NCI-H1417 treated with DMSO at 0.1 percent for 48 hours (cell line): ENCODE measurements at places on chromosomes 6 and 20.
A peak's percentile ranks its signal among the peaks of the same experiment; 100 is the strongest.

DNA sequence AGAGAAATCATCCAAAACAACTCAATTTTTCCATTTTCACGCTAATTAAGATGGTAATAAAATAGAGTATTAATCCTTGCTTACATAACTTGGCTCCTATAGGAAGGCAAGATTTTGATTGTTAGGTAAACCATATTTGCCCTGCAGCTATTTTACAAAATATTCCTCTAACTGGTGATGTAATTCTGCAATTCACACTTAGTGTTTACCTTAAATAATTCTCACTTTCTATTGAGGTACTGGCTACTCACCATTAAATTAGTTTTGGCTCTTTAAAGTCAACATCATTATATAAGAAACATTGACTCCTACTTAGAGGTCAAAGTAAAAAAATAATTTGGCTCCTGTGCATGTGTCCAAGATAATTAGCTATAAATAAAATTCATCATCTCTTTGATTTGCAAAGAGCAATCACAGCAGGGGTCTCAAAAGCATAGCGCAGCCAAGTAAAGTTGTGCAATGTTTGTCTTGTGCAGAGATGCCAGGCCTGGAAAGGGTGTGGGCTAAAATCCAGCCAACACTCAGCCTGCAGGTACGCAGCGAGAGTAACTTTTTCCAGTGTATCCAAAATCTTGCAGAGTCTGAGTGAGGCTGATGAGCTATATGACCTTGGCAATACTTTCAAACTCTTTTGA, 501.2 kb downstream of the MMUT start:
- peak; percentile 72 for DNase-seq

GRCh38 chr20:62711703-62712101, 3.1 kb downstream of the NTSR1 start:
- DNase-seq: peak; percentile 55

DNA sequence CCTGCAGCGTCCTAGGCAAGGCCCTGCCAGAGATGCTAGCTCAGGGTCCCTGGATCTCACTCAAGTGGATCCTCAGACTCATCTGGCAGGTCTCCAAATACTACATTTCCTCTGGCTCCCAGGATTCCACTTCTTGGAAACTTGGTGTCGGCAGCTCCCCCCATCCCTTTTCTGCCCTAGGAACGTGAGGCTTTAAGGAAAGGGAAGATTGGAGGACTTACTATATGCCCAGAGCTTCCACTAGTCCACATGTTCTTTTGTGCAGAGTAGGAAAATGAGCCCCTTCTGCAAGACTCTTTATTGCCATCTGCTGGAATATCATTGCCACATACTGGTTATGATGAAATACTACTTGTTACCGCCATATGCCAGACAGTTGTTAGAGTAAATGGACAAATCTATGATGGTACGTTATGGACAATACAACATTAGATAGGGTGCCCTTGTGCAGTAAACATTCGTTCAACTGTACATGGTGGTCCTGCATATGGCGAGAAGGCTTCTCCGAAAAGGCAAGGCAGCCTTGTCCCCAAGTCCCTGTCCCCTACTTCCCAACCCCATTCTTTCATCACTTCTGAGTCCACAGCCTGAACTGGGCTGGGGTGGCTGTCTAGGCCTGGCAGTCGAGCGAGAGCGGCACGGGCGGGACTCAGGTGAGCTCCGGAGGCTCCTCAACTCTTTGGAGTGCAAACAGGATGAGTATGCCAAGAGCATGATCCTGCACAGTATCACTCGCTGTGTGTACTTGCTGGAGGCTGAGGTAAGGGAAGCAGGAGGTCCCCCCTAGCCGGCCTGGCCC, 780 bp downstream of the ARMC12 start:
- DNase-seq: peak; percentile 60

DNA sequence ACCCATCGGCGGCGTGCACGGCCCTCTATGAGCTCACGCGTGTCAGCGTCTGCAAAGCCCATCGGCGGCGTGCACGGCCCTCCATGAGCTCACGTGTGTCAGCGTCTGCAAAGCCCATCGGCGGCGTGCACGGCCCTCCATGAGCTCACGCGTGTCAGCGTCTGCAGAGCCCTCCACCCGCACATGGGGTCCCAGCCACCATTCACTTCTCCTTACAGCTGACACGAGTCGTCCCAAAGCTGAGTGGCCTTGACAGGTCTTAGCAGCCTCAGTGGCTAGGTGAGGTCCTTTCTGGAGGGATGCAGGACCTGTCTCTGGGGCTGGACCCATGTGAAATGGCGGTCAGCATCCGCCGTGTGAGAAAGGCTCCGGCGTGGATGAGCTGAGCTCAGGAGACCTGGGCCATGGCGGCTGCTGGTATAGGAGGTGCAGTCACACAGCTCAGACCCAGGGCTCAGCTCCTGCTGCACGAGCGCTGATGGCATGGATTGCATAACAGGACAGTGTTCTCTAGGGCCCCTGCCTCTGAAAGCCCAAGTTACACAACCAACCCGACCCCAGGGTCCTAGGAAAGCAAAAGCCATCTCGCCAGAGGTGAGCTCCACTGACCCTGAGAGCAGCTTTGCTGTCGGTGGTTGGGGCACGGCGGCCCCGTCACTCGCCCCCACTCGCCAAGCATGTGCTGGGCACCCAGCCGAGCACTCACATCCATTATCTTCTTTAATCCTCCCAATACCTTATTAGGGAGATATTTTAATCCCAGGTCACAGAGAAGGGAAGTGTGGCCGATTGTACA, 38.9 kb downstream of the DLL1 start:
- no peak for DNase-seq

DNA sequence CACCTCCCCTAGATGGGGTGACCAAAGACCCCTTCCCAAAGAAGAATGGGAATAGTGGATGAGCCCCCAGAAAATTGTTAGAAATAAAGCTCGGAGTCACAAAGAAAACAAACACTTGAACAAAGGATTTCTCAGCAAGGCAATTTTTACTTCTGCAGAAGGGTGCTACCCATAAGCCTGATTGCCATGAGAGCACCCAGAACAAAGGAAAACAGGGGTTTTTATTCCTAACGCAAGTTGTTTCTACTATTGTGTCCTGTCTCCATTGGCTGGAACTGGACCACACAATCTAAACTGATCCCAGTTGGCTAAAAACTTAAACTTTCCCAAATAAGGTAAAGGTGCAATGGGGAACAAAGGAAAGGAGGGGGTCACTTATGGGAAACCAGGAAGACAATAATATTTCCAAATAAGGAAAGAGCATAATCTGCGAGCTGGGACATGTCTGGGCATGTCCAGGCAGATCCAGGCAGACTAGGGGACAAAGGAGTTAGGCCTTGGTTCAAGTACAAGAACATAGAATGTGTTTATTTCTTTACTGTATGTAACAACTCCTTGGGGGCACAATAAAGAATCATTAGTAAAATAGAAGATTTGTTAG, 20.0 kb downstream of the HLA-B start:
- no peak for DNase-seq
